Esophagus muscularis mucosa (tissue), 4 donors: ENCODE measurements at places on chromosomes 2 and 18. TPM values are rescaled to one million over a fixed set of nuclear protein-coding genes. Genes with fewer than 3 reads are reported as not detected.

The VAMP5 gene
- 35.6 TPM for total RNA-seq

The UNC80 gene
- 0.06 TPM for total RNA-seq

The HAUS1 gene
- total RNA-seq, result 48.3 TPM

The CASP8 gene
- 5.1 TPM for total RNA-seq

The UGT1A8 gene
- total RNA-seq, result not detected

The SERPINB11 gene
- total RNA-seq, result not detected

The NOSTRIN gene
- total RNA-seq, result 21.5 TPM

The CRYBA2 gene
- total RNA-seq, result not detected

The GAREM2 gene
- total RNA-seq, result 5.5 TPM

The IL36G gene
- total RNA-seq, result not detected

The MLPH gene
- 7.9 TPM for total RNA-seq

The ZAP70 gene
- total RNA-seq, result 3.5 TPM

GRCh38 chr2:116859708-116860107 lies 954.8 kb upstream of the DDX18 start:
- no peak for DNase-seq

DNA sequence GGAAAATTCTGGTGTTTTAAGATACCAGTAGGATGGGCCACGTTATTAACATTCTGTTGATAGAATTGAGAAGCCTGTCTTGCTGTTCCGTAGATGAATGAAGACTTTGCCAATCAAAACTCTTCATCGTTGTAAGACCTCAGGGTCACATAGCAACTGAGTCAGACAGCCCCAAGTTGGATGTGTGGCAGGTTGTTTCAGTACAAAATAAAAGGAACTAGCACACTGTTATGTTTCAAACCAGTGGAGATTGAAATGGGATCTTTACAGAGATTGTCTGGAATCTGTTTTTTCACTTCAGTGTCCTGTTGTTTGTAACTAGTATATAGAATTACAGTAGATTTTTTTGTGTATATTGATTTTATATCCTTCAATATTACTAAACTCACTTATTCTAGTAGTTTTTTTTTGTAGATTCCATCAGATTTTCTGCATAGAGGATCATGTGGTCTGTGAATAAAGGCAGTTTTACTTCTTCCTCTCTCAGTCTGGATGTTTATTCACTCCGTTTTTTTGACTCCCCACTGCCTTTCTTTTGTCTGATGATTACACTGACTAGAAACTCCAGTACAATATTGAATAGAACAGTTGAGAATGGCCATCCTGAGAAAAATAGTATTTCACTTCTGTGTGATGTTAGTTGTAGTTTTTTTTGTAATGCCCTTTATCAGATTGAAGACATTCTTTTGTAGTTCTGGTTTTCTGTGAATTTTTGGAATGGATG lies 22.7 kb downstream of the EPC2 start:
- DNase-seq, result no peak

DNA sequence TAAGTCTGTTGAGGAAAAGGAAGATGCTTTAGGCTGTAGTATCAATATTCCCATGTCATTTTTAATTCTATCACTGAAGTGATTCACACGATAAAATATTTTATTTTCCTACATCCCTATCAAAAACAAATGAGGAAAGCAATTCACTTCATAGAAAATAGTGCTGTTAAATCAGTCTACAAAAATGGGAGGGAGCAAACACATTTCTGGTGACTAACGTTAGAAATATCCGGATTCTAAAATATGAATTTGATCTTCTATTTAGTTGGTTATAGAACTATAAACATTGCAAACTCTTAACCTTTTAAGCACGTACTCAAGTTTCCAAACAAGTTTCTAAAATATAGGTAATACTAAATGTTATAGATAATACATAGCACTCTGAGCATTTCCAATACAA lies 20.8 kb downstream of the ATF2 start:
- no peak for DNase-seq

GRCh38 chr2:52974127-52974526 lies 793.5 kb upstream of the CHAC2 start:
- no peak for DNase-seq

DNA sequence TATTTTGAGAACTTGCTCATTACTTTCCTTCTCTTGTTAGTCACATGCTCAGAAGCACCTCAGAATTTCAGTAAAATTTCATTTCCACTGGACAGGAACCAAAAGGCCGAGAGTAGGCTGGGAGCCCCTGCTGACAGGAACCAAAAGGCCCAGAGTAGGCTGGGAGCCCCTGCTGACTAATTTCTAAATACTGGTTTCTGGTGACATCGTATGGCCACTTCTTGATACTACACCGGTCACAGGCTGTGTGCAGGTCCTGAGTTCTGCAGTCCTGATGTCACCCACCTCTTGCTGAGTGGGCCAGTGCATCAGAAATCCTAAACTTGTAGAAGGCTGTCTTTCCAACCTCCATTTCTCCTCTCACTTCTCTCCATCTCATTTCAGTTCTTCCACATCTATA lies 17.7 kb upstream of the EN1 start:
- no peak for DNase-seq

DNA sequence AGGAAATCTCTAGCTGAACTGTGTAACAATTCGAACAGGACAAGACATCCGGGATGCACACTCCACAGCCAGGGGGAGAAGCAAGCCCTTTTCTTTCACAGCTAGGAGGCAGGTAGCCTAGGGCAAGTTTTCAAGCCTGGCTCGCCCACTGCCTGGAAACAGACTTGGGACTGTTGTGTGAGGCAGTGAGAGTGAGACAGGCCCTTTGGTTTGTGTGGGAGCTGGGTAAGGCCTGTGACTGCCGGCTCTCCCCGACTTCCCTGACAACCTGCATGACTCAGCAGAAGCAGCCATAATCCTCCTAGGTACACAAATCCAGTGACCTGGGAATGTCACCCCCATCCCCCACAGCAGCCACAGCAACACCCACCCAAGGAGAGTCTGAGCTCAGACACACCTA lies 179.7 kb downstream of the WDPCP start:
- DNase-seq, result no peak

DNA sequence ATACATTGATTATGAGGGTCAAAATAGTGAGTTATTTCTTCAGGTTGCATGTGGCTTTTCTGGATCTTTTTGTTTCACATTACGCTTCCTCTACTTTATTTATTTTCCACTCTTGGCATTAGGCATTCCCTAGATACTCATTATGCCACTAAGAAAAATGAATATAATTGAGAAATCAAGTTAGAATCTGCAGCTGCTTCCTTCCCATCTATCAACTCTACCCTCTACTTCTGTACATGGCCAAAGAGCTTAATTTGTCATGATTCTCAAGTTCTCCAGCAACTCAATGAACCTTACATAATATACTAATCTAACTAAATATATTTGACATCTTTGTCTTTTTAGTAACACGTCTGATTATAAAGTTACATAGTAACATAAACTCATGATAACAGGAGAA lies 598.1 kb upstream of the LRRTM4 start:
- DNase-seq, result no peak

GRCh38 chr2:159051133-159051532 lies 82.7 kb downstream of the TANC1 start:
- DNase-seq, result no peak

- no peak for DNase-seq
Observed at GRCh38 chr18:56984731-56985130, 162.2 kb upstream of the BOD1L2 start.

DNA sequence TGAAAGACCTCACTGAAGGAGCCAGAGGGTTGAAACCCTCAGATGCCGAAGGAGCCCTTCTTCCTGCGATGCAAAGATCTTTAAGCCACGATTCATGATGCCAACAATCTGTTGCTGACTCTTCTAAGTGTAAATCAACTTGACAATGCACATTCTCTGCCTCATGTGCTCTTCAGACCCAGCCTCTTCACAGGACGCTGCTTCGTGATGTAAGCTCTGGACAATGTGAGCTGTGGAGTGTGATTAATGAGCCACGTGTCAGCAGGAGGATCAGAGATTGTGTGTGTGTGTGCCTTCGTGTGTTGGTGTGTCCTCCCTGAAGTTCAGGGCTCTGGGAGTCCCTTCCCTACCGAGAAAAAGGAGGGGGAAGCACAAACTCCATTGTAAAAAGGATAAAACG lies 26.5 kb upstream of the TWIST2 start:
- DNase-seq, result peak; percentile 70

DNA sequence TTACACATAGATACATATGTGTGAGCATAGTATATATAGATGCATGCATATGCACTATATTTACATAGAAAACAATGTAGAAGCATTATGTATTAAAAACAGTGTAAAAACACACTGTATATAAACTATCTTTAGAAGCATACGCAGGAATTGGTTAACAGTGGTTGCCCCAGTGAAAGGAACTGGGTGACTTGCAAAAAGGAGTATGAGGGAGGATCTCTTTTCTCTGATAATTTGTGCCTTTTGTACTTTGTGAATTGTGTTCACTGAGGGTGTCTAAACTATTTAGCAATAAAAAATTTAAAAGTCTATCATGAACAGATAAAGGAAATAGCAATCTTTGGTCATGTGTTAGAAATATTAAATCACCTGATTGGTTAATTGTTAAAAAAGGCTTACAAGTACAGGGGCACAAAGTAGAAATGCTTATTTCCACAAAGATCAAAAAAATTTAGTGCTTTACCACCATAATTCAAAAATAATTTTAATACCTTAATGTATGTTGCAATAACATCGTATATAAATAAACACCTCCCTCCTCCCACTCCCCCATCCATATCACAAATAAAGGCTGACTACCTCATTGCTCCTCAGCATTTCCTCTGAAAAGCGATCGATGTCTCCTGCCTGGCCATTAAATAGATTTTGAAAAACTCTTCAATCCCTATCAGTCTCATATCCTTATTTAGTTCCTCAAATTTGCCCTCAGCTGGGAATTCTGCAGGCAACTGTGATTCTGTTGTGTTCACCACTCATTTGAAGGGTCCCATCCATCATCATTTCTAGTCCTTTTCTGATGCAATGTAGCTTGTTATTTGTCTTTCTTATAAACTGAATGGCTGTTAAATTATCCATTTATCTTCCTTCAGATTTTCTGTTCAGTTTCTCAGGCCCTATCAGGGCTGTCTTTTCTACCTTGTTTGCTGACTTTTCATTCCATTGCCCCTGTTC lies 257.3 kb downstream of the AGPS start:
- no peak for DNase-seq

DNA sequence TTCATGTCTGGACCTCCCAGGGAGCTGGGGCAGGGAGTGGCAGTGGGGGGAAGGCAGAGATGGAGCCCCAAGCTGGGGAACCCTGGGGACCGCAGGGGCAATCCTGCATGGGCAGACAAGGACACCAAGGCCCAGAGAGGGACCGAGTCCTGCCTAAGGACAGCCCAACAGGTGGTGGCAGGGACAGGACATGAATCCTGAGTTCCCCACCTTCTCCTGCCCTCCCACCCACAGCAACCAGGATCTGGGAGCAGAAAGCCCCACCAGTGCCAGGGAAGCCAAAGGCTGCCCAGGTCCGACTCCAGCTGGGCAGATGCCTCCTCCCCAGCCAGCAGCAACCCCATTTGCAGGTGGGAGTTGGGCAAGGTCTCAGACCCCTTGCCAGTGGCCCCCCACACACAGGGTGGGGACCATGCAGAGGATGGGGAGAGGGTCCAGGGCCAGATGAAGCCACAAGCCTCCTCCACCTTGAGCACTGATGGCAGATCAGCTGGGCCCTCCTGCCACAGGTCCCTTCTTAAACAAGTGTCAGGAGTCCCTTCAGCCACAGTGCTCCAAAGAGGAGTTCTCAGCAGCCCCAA lies 6.3 kb downstream of the ADRA2B start:
- no peak for DNase-seq
